DMS 273 treated with DMSO at 0.1 percent for 48 hours (cell line): ENCODE measurements at places on chromosomes 3 and 15.

GRCh38 chr3:196292286-196292923, 4.9 kb upstream of the PCYT1A start:
- DNase-seq, result no peak

DNA sequence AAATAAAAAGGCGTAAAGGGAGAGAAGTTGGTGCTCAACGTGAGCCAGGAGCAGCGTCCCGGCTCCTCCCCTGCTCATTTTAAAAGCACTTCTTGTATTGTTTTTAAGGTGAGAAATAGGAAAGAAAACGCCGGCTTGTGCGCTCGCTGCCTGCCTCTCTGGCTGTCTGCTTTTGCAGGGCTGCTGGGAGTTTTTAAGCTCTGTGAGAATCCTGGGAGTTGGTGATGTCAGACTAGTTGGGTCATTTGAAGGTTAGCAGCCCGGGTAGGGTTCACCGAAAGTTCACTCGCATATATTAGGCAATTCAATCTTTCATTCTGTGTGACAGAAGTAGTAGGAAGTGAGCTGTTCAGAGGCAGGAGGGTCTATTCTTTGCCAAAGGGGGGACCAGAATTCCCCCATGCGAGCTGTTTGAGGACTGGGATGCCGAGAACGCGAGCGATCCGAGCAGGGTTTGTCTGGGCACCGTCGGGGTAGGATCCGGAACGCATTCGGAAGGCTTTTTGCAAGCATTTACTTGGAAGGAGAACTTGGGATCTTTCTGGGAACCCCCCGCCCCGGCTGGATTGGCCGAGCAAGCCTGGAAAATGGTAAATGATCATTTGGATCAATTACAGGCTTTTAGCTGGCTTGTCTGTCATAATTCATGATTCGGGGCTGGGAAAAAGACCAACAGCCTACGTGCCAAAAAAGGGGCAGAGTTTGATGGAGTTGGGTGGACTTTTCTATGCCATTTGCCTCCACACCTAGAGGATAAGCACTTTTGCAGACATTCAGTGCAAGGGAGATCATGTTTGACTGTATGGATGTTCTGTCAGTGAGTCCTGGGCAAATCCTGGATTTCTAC, at the start of gene RARB:
TSS of gene RARB (plus strand) at position 322 of the 847 bp plus-strand sequence. CDS start at position 791, 469 bp downstream.
- DNase-seq, result no peak

GRCh38 chr3:184716622-184717398, 4.9 kb upstream of the MAGEF1 start:
- no peak for DNase-seq

DNA sequence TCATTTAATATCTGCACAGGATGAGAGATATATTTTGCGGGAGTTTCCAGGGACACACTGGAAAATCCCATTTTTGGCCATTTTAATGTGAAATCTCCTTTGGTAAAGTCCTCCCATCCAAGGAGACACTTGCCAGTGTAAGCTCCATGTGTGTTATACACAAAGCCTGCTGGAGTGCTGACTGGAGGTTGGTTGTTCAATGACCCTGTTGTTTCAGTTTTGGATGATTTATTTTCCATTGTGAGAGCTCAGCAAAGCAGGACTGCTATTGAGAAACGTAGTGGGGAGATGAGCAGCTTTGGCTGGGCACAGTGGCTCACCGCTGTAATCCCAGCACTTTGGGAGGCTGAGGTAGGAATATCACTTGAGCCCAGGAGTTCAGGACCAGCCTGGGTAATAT, 127.7 kb downstream of the NUP210 start:
- DNase-seq, result no peak

- DNase-seq, result no peak
Measured at GRCh38 chr3:146569314-146569713, 24.9 kb upstream of the PLSCR1 start.

DNA sequence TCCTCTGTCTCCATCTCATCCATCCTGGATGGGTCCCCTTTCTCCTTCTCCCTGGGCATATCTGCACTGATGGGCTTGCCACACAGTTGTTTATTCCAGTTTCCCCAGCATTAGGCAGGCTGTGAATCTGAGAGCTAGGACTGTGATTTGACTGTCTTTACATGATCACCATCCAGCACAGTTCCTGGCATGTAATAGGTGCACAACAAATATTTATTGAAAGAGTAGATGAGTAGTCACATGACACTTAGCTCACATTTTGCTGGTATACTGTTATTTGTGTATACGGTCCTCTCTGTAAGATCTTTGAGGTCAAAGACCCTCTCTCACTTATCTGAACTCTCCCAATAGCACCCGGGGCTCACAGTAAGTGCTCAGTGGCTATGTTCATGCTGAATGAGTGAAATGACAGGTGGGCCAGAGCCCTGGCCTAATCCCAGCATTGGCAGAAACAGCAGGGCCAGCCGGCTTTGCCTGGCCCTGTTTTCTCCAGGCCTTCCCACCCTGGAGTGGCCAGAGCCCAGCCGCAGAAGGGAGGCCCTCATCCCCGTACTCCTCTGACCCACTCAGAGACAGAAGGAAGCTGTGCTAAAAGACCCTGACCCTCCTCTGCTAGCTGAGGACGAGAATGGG, 16.2 kb upstream of the BAHD1 start:
- DNase-seq, result no peak

DNA sequence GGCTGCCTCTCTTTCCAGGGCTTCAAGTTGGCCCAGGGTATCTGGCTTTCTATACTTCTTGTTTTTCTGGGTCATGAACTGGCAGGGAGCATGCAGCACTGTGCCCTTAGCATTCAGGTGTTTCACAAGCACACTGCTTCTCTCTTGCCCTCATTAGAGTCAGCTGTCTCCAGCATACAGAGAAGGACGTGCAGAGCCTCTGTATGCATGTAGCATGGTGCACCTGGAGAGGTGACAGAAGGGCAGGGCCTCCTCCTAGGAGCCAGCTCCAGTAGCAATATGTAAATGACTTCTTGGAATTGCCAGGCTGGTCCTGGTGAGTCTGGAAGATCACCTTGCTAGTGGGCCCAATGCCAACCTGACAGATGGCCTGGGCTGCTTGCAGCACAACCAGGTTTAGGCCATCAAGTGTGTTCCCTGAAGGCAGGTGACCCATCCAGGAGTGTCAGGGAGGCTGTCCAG, 44.8 kb upstream of the ATP2C1 start:
- DNase-seq, result peak; percentile 51

GRCh38 chr3:191328962-191329653, at the start of gene CCDC50:
TSS of gene CCDC50 (plus strand) at chr3:191329394. CDS start at chr3:191329675, 281 bp downstream.
- peak; percentile 39 for DNase-seq

- no peak for DNase-seq
Measured at GRCh38 chr15:101647251-101647650, 4.9 kb downstream of the TM2D3 start.

DNA sequence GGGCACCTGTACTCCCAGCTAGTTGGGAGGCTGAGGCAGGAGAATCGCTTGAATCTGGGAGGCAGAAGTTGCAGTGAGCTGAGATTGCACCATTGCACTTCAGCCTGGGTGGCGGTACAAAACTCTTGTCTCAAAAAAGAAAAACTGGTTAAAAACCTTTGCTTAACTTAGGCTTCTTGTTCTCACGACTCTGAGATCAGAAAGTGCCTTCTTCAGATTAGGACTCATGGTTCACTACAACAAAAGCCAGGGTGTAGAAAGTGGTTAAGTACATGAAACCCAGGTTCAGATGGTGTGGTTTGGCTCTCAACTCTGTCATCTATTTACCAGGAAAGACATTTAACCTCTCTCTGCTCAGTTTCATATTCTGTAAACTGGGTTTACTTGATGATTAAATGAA, 168.4 kb downstream of the TUSC7 start:
- DNase-seq, result no peak

DNA sequence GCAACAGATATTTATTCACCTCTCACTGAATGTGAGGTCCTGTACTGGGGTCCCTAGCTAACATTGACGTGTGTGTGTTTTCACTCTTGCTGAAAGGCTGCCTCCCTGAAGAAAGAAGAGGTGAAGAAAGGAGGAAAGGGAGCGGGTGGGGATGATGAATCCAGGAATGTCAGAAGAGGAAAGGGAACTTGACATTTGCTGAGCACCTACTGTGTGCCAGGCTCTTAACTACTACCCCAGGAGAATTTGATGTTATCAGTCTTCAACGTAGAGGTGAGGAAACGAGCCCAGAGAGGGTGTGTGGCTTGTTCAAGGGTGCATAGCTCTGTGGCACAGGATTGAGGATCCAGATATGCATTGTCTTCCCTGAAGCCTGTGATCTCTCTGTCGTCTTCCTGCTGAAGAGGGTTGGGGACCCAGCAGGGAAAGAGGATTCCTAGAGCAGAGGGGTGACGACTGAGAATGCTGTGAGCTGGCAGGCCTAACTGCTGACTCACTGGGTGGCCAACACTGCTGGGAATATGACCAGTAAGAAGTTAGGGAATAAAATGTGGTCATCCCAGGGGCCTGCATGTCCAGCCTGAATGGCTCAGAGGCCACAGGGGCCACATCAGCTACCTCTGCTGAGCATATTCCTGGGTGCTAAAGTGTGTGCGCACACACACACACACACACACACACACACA, 6.6 kb upstream of the ATP2B2 start:
- no peak for DNase-seq

DNA sequence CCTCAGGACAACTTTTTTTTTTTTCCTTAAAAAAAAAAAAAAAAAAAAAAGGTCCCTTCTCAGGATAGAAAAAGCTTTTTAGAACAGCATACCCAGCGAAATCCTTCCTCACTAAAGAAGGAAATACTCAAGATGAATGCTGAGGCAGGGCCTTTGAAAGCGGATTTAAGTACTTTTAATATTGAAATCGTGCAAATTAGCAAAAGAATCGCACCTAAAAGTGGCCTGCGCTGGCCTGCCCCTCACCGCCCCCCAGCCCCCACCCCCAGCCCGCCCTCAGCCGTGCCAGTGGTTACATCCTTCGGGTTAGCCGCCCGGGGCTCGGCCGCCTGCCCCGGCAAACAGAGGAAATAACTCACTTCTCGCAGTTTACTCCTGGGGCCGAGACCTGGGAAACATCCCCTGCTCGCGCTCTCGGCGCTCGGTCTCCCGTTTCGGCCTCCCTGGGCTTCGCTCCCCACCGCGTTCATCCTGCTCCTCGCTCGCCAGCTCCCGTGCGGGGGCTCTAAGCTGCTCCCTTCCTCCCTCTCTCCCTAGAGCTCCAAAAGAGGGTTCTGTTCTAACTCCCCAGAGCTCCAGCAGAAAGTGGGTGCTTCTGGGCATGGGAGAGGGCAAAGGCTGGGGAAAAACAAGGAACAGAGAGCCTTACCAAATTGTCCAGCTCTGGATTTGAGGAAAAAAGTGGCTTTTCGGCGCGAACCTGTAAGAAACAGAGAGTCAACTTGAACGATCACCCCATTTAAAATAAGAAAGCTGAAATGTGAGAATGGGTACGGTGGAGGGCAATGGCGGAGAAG, 5.2 kb downstream of the MEIS2 start:
- no peak for DNase-seq

DNA sequence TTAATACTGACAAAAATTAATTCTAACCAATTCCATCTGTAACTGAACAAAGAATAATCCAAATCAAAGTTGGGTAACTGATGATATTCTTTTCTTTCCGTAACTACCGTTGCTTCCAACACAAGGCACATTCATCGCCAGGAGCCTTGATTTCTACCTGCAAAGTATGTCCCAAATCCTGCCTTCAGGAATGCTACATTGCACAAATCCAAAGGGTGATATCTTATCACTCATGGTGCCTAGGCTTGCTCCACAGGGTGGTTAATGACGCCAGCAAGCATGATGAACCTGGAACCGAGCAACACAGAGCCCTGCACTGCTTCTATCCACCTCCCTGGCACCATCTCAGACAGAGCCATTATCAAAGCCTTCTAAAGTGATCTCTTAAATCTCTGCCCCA, 772.7 kb downstream of the ROBO1 start:
- no peak for DNase-seq

GRCh38 chr3:195156286-195156890, 114.6 kb downstream of the XXYLT1 start:
- no peak for DNase-seq

GRCh38 chr3:55690726-55691125, 203.6 kb upstream of the WNT5A start:
- no peak for DNase-seq

DNA sequence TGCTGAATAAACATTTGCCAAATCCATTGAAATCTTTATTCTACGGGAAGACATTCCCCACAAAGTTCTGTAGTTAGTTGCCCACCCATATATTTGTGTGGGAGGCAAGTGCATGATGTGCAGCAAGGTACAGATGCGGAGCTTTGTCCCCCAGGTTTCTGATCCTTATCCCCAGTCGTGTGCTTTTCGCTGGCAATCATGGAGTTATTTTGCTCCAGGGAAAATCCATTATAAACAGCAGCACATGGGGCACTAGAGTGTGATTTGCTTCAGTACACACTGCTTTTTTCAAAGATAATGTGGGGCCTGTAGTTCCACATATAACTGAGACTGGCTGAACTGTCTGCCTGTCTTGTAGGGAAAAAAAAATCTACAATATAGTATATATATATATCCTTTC, 132.1 kb downstream of the FEZF2 start:
- DNase-seq, result no peak
